ENCODE measurements at places on chromosomes 4 and X.

GRCh38 chr4:187444061-187444460 lies 551.5 kb upstream of the ZFP42 start:
- DNase-seq: no peak

DNA sequence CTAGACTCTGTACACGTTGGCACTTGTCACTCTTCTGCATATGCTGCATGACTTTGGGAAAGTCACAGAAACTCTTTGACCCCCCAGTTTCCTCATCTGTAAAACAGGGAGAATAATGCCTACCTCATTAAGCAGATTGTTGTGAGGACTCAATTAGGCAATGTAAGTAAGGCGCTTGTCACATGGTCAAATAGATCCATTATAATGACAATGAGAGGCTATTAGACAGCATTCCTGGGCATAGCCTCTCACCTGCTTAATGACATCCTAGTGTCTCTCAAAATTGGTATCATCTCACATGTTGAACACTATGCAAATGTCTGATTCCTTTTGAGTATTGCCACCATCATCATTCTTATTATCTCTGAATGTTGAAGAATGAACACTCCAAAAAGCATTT lies 172.6 kb upstream of the JADE1 start:
- DNase-seq: no peak

DNA sequence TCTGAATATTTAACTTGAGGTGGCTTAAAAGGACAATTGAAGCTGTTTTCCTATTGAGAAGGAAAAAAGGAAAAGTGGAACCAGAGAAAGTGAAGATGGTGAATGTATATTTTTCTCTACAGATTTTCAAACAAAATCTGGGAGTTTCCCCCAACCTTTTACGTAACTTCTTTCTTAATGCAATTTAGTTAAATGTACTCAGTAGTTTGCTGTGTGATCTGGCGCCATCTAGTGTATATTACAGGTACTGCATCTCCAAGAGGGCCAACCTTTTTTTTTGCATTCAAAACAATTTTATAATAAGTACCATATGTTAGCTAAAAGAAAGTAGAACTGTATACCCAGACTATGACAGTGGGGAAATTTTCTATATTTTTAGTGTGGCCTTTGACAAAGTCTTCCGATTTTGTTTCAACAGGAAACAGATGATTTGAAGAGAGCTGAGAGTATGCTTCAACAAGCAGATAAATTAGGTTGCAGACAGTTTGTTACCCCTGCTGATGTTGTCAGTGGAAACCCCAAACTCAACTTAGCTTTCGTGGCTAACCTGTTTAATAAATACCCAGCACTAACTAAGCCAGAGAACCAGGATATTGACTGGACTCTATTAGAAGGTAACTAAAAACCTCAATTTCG lies 82.0 kb downstream of the PLS3 start:
- peak; percentile 79 for DNase-seq

GRCh38 chrX:130607431-130607830 lies 205.6 kb downstream of the RBMX2 start:
- no peak for DNase-seq

DNA sequence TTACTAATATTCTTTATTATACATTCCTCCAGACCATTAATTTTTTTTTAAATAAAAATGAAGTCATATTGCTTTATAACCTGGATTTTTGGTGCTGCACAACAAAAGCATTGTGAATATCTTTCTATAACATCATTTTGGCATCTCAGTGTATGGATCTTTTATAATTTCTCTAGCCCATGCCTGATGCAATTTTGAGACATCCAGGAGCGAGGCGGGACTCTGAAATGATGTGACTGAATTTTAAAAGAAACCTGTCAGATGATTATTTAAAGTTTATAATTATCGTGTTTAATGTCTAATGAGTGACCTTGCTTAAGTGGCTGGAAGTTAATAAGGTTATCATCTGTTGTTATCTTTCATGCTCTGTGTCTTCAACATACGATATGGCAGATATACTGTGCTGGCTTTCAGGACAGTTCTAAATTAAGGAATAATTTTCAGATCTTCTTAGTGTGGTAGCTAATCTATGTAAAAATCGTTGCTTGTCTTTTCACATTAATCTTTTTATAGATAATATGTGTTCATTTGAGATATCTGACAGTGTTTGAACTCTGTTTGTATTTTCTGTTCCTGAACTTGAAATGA lies 58.8 kb downstream of the KIT start:
- DNase-seq: no peak

- peak; percentile 64 for DNase-seq
Observed at GRCh38 chrX:86946569-86946968, 571.0 kb upstream of the KLHL4 start.

DNA sequence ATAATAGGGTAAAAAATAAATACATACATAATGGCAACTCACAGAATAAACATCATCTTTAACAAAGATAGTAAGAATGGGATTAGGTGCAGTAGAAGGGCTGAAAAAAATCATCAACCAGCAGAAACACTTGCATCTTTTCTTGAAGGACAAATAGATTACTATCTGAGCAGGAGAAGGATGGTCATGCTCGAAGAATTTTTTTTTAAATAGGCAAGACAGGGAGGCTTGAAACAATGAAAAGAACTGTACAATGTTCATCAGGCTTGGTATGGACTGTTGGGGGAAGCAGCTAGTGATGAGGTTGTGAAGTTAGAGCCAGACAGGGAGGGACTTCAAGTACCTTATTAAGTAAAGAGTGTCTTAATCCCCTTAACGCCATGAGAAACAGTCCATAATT lies 167.4 kb upstream of the LDB2 start:
- DNase-seq: no peak

DNA sequence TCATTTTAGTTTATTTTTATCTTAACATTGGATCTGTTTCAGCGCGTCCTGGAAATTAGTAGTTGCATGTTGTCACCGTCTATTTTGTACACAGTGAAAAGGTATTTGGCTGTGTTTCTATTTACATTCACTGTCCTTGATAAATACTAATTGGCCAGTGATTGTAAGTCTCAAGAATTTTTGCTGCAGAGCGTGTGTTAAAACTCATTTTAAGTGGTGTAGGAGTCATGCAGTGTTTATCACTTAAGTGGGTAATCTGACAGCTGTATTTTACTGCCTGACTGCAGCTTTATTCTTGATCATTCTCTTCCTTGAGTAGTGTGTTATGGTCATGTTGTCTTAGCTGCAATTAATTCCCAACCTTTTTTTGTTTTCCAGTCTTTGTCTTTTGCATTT lies 9.8 kb downstream of the GUCY1A1 start:
- no peak for DNase-seq

DNA sequence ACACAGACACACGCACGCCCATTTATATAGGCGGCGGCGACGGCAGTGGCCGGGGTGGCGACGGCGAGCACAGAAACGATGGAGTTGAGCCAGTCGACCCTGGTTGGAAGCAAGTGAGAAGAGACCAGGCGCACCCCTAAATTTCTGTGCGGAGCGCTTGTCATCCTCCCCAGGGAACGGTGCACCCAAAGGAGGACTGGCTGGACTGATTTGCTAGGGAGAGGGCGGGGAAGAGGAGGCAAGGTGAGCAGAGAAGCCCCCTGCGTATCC lies 302 bp downstream of the NHS start:
- peak; percentile 61 for DNase-seq

DNA sequence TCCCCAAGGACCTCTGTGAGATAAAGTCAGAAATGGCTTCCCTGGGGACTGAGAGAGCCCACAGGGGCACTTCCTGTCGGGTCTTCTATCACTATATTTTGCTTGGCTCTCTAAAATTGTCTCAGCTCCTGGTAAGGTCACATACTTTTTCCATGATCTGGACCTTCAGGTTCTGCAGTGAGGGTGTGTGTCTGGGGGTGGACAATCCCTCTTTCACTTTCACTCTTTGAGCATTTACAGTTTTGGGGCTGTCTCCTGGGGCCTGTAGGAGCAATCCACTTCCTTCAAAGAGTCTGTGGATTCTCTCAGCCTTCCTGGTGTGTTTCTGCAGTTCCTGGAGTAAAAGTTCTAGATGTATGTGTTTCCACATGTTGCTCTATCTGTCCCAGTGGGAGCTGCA lies 335.7 kb downstream of the FSTL5 start:
- DNase-seq: no peak

DNA sequence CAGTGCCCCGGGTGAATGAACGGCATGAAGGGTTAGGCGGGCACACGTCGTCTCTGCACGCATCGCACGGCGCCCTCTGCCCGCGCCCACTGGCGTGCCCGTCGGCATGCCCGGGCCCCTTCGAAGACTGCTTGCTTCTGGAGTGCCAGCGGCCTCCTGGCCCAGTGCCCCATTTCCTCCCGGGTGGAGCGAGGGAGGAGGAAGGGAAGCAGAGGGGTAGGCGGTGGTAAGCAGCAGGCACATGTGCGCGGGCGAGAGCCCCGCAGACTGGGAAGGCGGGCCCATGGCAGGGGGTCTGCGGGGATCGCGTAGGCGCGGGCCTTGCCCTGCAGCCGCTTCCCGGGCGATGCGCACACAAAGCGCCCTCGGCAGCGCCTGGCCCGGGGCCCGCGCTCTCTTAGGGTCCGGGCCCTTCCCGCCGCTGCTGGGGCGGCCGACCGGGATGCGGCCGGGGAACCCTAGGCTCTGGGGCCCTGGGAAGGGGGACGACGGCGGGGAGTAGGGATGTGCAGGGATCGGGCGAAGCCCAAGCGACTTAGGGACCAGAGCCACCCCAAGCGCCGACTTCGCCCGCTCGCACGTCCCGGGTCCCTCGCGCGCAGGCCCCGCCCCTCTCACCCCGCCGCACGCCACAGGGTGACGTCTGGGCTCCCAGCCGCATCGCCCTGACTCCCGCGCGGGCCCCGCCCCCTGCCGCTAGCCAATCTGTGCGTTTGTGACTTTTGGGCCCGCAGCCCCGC lies 866 bp upstream of the EMD start:
- no peak for DNase-seq

- DNase-seq: no peak
Observed at GRCh38 chrX:11254417-11255109, 38.6 kb upstream of the AMELX start.

- DNase-seq: no peak
Observed at GRCh38 chr4:88613417-88613875, 21.2 kb downstream of the HERC3 start.

GRCh38 chr4:6680372-6681034 lies 13.2 kb upstream of the S100P start:
- DNase-seq: no peak

GRCh38 chr4:44493924-44494323 lies 45.3 kb upstream of the KCTD8 start:
- peak; percentile 43 for DNase-seq

DNA sequence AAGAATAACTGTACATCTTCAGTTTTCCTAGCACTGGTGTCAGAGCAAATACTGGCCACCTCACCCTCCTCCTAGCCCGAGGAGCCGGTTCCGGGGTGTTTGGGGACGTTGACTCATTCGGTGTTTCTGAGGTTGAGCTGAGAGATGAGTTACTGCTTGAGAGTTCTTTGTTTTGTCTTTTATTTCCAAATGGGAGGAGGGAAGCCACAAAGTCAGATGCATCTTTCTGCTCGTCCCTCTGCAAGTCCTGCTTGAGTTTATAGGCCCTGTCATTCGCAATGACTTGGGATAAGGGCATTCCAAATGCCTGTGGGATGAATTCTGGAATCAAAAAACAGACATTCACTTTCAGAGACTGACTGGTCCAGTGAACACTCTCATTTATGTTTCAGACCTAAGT lies 77.5 kb downstream of the HCCS start:
- no peak for DNase-seq

DNA sequence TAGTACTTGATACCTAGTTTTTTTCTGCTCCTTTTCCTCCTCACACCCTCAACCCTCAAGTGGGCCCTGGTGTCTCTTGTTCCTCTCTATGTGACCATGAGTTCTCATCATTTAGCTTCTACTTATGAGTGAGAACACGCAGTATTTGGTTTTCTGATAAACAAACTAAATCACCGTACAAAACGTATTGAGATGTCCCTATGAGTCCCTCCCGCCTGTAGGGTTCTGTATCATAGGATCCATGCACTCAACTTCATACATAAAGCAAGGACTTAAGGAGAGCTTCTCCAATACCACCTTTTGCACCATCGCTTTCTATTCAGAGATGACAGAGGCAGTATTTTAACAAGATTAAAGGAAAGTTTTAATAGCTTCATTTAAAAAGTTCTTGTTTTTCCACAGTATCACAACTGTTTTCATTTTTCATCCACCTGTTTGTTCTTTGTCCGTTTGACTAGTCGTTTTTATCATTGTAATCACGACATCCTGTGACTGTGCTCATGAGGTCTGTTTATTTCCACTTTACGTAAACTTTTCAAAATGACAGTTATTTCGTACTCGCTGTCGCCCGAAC lies 457 bp upstream of the RAB9A start:
- DNase-seq: no peak

- peak; percentile 65 for DNase-seq
Observed at GRCh38 chrX:323721-324628, 5.4 kb upstream of the GTPBP6 start.

DNA sequence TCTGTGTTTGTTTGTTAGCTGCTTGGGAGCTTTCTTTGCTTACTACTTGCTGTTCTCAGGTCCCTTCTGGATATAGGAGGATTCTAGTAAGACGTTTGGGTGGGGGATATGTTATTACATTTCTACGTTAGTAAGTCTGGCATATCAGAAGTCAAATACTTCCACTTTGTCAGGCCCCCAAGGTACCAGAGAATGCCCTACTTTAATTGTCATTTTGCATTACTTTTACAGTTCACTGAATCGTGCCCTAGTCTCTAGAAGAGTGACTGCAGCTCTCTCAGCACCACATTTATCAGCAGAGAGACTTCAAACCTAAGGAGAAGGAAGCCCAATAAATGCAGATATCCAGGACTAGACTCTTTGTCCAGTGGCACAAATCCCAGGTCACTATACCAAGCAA lies 54.4 kb downstream of the PCDH19 start:
- DNase-seq: peak; percentile 55

DNA sequence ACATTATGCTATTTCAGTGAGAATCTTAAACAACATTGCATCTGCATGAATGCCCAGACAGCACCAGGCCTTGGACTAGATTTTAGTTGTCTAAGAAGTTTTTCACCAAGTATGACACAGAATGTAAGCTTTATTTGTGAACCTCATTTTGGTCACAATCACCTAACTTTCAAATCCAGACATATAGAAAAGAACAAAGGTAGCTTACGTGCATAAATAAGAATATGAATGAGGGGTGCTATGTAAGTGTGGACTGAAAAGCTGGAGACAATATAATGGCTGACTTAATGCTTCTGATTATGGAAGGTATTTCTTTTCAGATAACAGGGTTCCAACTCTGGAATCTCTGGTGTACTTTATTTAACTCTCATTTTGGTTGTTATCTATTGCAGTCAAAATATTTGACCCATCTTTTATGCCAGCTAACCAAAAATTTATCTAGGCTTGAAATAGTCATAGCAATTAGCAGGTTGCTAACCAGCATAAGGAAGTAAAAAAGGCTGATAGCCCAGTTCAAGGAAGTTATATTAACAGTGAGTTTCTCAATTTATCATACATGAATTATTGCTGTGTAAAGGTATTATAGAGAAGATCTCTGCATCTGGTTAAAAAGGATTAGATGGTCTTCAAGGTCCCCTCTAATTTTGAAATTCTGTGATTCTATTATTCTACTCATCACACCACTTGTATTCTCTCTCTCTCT lies 36.5 kb downstream of the SLC7A11 start:
- no peak for DNase-seq

- DNase-seq: no peak
Observed at GRCh38 chr4:184536881-184537248, 62.5 kb upstream of the IRF2 start.

All from eye (tissue), 1 donor.